ENCODE measurements at places on chromosomes 13 and 19.

GRCh38 chr19:15324791-15325519 is 7.4 kb downstream of the BRD4 start:
- DNase-seq, result no peak

DNA sequence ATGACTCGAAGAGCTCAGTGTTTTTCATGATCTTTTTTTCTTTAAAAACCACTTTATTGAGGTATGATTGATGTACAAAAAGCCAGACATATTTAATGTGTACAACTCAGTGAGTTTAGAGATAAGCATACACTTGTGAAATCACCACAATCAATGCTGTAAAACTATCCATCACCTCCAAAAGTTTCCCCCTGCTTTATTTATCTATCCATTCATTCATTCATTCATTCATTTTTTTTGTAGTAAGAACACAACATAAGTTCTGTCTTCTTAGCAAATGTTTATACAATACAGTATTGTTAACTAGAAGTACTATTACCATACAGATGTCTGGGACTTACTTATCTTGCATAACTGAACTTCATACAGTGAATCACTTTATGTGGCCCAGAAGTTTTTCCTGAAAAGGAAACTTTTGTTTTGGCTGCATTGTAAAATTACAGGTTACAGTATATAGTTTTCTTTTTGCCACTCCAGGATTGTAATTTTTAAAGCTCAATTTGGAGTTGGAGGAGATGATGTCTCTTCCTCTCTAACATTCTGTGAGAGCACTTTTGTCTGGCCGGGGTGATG is 6.7 kb downstream of the RAP2A start:
- DNase-seq, result no peak

GRCh38 chr19:1533510-1534150 is 9.8 kb downstream of the PLK5 start:
- no peak for DNase-seq

- no peak for DNase-seq
These were observed 143.9 kb upstream of the TSC22D1 start for GRCh38 chr13:44719857-44720671.

DNA sequence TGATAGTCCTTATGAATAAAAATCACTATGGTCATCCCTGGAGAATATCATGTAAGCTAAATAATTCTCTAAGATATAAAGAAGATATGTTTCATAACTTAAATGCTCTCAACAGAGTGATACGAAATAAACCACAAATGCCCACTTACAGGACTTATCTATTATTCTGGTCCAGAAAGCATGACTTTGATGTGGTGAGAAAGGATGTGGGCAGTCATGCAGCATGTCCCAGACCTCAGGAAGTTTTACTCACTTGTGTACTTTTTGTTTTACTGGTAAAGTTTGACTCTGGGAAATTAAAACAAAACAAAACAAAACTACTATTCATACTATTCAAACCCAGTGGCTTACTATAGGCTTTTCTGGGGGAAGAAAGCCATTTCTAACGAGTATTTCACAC is 483.2 kb upstream of the SLITRK6 start:
- no peak for DNase-seq

GRCh38 chr13:90237852-90238251 is 1109.6 kb upstream of the MIR17HG start:
- DNase-seq, result no peak

- DNase-seq, result peak; percentile 28
These were observed 27.5 kb downstream of the RASA3 start for GRCh38 chr13:114104655-114105520.

DNA sequence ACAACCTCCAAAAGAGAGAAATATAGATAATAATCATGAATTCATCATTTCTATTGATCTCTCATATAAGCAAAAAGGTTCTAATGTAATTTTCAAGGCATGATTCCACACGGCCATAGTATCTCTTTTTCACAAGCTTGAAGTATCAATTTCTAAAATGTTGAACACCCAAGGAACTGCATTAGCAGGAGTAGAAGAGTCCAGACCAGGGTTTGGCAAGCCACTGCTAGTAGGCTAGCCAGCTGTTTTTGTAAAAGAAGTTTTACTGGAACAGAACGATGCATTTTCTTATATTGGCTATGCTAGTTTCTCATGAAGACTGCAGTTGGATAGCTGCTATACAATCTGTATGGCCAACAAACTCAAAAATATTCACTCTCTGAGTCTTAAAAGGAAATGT is 481.5 kb upstream of the MIR17HG start:
- DNase-seq, result no peak

DNA sequence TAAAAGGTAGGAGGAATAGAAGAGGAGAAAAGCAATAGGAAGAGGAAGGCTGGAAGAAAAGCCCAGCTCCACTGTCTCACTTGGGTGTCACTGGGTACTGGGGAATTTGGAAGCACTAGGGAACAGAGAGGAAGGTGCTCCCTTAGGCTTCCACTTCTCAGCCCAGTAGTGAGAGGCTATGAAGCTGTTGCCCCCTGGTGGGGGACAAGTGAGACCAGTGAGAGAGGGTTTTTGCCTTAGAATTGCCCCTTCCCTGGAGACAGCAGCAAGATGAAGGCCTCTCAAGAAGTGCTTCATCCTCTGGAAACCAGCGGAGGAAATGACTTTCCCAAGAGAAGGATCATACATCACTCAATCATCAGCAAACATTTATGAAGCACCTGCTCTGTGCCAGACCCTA is 4.7 kb upstream of the ZNF606 start:
- DNase-seq, result no peak

GRCh38 chr19:30690935-30691818 is 319.0 kb downstream of the ZNF536 start:
- DNase-seq, result no peak

GRCh38 chr19:15577184-15577771 is 37.7 kb upstream of the CYP4F8 start:
- DNase-seq, result no peak

- DNase-seq, result no peak
These were observed 20.9 kb downstream of the CARM1 start for GRCh38 chr19:10892256-10892655.

DNA sequence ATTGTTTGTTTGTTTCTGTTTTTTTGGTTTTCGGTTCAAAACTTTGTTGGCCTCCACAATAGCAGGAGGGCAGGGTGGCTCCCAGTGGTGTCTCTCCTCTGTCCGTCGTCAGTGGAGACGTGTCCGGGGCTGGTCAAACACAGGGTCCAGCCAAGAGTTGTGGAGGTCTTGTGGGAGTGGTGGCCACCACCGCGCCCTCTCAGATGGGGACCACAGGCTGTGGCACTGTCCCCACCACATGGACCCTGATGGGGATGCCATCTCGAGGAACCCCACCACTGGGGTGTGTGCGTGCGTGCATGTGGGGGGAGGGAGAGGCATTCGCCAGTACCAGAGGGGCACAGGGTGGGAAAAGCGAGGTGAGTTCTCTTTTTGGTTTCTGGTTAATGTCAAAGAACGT is 13.8 kb downstream of the ZNF574 start:
- no peak for DNase-seq

DNA sequence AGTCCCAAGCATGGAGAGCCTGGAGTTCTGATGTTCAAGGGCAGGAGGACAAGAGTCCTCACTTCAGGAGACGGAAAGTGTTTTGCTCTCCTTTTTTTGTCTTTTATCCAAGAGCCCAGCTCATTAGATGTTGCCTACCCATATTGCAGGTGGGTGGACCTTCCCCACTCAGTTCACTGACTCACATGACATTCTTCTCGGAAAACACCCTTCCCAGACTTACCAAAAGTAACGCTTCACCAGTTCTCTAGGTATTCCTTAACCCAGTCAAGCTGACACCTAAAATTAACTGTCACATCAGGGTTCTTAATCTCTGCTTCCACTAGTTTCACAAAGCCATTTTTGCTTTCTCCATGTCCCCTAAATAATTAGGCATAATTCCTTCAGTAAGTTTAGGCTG is 2215.4 kb upstream of the PCDH20 start:
- no peak for DNase-seq

DNA sequence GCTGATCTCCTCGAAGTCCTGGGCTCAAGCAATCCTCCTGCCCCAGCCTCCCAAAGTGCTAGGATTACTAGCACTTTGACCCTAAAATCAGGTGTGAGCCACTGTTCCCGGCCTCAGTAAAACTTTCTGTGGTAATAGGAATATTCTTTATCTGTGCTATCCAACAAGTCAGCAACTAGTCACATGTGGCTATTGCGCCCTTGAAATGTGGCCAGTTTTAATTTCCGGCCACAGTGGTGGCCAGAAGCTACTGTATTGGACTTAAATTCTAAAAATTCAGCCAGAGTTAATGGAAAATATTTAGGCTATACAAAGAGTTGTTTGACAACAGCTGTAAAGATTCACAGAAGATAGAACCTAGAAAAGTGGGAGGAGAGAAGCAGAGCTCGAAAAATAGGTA is 30.0 kb downstream of the KEAP1 start:
- no peak for DNase-seq

DNA sequence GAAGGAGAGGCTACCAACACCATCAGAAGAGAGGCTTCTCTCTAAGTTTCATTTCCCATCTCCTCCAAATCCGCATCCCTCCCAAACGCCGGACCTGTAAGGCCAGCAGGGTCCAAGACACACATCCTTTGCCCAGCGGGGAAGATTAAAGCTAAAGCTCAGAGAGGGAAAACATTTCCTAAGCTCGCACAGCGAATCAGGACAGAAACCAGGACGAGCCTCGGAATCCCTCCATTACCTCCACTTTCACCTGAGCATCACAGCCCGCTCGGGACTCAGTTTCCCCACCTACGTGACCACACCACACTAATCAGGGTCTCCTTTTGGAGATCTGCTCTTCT is 711 bp upstream of the FOSB start:
- DNase-seq, result no peak

- no peak for DNase-seq
These were observed 254.5 kb upstream of the DACH1 start for GRCh38 chr13:72121466-72121865.

- DNase-seq, result no peak
These were observed 26.3 kb upstream of the GJB6 start for GRCh38 chr13:20258208-20258962.

GRCh38 chr19:2421581-2422306 is 5.6 kb downstream of the TIMM13 start:
- DNase-seq, result no peak

GRCh38 chr13:110636701-110637201 is 21.4 kb downstream of the NAXD start:
- no peak for DNase-seq

- DNase-seq, result no peak
These were observed 70.5 kb downstream of the IRS2 start for GRCh38 chr13:109715902-109716301.

DNA sequence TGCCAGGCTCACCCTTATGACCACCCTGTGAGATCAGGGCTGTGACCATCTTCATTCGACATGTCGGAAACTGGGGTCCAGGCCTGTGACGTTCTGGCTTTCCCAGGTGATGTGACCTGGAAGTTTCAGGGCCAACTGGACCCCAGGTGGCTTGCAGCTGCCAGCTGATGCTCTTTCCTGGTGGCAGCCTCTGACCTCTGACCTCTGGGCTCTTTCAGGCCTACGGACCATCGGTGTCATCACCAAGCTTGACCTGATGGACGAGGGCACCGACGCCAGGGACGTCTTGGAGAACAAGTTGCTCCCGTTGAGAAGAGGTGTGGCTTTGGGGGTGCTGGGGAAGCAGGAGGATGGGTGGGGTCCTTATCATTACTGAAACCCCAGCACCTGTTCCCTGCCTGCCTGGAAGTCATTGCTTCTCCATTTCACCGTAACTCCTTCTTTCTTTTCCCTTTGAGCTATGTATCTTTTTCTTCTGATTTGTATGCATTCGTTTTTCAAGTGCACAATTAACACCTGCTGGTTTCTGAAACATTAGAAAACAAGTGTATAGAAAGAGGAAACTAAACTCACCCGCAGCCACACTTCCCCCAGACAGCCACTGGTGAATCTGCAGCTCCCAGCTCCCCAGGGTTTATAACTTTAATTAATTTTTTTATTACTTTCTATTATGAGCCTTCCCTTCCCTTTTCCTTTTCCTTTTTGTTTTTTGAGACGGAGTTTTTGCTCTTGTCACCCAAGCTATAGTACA is 58.9 kb downstream of the TMED1 start:
- DNase-seq, result no peak

All from activated T-cell treated with anti-CD3 and anti-CD28 coated beads, Interleukin-2, amount 50 U/mL, for 1 hour (primary cell).